ENCODE measurements at places on chromosomes 1 and 21. TPM values are rescaled to one million over a fixed set of nuclear protein-coding genes. Genes with fewer than 3 reads are reported as not detected.

The A3GALT2 gene
- not detected for total RNA-seq

The WNT3A gene
- not detected for total RNA-seq

The TFF3 gene
- total RNA-seq, result not detected

The SLC45A1 gene
- not detected for total RNA-seq

The C1orf74 gene
- total RNA-seq, result 3.9 TPM

The NBPF4 gene
- total RNA-seq, result not detected

The SLC26A9 gene
- 0.03 TPM for total RNA-seq

The CLCA1 gene
- not detected for total RNA-seq

The NPHP4 gene
- 3.5 TPM for total RNA-seq

The GSTM5 gene
- 0.03 TPM for total RNA-seq

The SPRR4 gene
- not detected for total RNA-seq

The CYP4B1 gene
- not detected for total RNA-seq

The PLA2G2D gene
- not detected for total RNA-seq

The IGSF3 gene
- total RNA-seq, result 11.1 TPM

The ATP1A2 gene
- not detected for total RNA-seq

The TTC13 gene
- 11.9 TPM for total RNA-seq

The FCRL1 gene
- total RNA-seq, result not detected

The SLC2A5 gene
- total RNA-seq, result not detected

The TMEM82 gene
- not detected for total RNA-seq

The CRYZL1 gene
- 8.1 TPM for total RNA-seq

The PROK1 gene
- total RNA-seq, result not detected

The GNG4 gene
- 2.0 TPM for total RNA-seq

The OR2T29 gene
- total RNA-seq, result not detected

The RNU1-3 gene
- not detected for total RNA-seq

The GFI1 gene
- 2.2 TPM for total RNA-seq

The CTBS gene
- total RNA-seq, result 5.2 TPM

The E2F2 gene
- 4.3 TPM for total RNA-seq

The SGIP1 gene
- not detected for total RNA-seq

The DCAF6 gene
- 33.5 TPM for total RNA-seq

The TFAP2E gene
- total RNA-seq, result not detected

The UTS2 gene
- total RNA-seq, result not detected

The NR1I3 gene
- total RNA-seq, result not detected

The MX2 gene
- total RNA-seq, result 0.17 TPM

The AJAP1 gene
- 26.4 TPM for total RNA-seq

The ANGPTL3 gene
- total RNA-seq, result not detected

The RIIAD1 gene
- not detected for total RNA-seq

The CA6 gene
- not detected for total RNA-seq

The ZFP69 gene
- total RNA-seq, result 4.0 TPM

The TMIGD3 gene
- total RNA-seq, result not detected

The GREM2 gene
- not detected for total RNA-seq

The SPATA17 gene
- total RNA-seq, result 0.93 TPM

The C21orf91 gene
- total RNA-seq, result 7.0 TPM
